ENCODE measurements at places on chromosomes 2 and 18.
A peak's percentile ranks its signal among the peaks of the same experiment; 100 is the strongest.

DNA sequence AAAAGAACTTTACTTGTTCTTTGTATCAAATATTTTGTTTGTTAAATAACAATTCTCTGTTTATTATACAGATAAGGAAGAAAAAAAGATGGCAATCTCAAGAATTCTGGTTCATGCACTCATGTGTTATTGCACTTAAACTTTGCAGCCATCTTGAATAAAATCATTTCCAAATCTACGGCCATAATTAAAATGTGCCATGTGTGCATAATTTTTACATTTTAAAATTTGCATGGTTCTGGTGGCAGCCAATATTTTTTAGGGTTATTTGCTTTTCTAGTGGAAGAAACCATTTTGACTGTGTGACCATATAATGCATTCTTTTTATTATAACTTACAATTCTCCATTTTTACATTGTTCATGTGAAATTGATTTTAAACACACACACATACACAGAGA, 1518.1 kb upstream of the ZEB2 start:
- DNase-seq, result no peak

DNA sequence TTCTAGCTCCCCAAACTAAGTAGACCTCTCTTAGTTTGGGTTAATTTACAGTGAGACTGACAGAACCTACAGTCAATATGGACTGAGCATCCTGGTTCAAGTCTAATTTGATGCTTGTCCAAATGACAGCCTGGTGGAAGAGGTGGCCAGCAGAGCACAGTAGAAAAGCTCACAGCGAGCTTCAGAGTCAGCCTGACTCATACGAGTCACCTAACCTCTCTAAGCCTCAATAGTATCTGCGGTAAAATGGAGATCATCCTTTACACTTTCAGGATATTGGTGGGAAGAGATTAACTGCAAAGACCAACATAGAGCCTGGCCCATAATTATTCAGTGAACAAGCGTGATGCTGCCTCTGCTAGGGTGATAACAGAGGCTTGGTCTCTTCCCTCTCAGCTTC, 54.5 kb downstream of the DOCK10 start:
- DNase-seq, result no peak

DNA sequence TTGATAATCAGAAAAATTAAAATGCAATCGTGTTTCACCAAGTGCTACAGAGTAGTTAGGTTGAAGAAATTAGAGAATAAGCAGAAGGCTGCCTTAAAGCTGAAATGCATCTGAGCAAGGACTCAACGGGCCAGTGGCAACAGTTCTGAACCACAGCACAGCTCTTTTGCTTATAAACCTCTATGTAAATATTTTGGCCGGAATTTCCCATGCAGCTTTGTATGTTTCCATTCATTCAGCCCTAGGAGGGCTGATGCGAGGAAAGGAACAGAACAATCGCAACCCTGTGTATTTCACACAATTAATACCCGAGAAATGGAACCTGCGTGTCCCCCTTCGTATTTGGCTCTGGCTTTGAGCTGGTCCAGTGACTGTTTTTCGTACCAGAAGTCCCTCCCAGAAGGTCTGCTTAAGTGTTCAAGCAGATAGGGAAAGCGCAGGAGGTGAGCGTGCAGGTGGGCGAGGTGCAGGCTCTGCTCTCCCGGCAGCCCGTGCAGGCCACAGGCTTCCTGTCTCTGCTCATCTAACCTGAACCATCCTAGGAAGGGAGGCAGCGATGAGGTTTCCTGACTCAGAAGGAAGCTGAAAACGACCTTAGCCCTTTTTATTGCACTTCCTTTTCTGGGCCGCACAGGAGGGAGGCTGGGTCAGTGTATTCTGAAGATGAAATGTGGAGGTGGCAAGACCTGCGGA, 67.3 kb downstream of the ASB1 start:
- no peak for DNase-seq

GRCh38 chr2:21415234-21415633, 291.5 kb downstream of the TDRD15 start:
- DNase-seq, result no peak

DNA sequence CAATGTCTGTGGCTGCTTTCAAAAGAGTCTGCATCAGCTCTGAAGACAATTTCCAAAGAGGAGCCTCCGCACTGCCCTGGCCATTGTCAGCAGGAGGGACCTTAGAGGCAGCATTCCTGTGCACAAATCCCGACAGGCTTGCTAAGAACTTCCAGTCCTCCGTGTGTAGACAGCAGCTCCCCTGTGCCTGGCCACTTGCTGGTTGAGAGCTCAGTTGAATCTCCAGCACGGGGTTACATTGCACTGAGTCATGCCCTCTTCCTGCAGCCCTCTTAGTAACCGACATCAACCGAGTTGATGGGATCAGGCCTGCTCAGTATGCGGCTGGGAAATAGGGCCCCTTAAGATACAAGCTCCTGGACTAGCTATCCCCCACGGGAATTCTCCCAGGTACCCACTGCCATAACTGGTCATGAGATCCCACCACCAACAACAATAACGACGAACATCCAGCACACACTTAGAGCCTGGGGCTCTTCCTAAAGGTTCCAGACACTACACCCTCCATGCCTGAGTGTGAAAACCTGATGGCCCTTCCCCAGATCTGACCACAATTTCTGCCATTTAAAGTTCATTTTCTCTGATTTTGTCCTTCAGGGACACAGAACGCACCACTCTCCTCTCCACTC, 12.0 kb downstream of the ATP6V1B1 start:
- DNase-seq, result peak; percentile 50

GRCh38 chr18:3869848-3870247, 419.9 kb downstream of the TGIF1 start:
- DNase-seq, result no peak

DNA sequence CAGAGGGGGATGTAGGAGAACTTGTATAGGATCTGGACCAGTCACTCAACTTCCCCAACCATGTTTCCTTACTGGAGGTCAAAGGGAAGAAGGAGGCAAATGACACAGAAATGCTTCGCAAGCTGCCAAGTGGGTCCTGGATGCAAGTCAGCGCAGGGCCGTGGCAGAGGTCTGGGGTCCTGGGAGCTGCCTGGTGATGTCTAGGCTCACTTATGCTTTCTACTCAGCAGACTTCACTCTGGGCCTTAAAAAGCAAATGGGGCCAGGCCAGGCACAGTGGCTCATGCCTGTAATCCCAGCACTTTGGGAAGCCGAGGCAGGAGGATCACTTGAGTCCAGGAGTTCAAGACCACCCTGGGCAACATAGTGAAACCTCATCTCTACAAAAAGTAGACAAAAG, 19.9 kb downstream of the HS1BP3 start:
- DNase-seq, result no peak

DNA sequence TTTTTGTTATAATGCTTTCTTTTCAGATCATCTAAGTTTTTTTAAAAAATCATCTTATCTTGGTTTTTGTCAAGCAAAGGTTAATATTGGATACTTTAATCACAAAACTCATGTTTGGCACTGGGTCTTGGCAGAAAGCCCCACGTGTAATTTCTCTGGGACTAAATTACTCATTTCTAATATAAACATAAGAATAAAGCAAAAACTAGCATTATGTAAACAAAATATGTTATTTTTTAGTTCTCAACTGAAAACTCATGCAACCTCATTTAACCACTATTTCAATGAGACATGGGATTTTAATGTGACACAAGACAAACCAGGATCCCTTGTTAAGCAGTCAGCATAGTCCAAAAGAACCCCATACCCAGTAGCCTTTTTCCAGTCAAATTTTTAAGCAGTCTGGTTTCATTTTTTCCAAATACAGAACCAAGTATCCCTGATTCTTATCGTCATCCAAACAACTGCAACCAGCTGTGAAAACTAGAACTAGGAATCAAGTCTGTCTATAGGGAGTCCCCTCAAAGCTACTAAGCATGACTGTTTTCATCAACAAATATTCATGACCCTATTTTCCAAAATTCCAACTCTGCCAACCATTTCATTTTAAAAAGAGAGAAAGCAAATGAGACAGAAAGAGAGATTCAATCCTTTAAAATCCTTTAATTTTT, 27.1 kb downstream of the PID1 start:
- DNase-seq, result no peak

DNA sequence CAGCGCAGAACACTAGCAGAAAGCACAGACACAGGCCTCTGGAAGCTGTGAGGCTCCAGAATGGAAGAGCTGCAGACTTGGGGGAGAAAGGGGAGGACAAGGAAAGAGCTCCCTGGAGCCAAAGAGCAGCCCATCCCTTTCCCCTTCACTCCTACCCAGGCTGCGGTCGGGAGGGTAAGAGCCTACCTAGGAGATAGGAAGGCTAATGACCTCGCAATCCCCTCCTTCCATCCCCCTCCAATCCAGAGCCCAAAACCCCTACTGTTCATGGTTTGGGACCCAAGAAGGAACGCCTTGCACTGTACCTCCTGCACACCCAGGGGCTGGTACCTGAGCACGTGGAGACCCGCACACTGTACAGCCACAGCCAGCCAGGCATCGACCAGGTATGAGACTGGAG, 39.8 kb downstream of the LMAN2L start:
- peak; percentile 29 for DNase-seq

- no peak for DNase-seq
Observed at GRCh38 chr2:19900931-19901441, 797 bp downstream of the TTC32 start.

- no peak for DNase-seq
Observed at GRCh38 chr2:67984600-67984999, 78.2 kb downstream of the C1D start.

GRCh38 chr2:233108611-233109490, 48.7 kb downstream of the INPP5D start:
- DNase-seq, result no peak

GRCh38 chr2:218431878-218432277, 13.0 kb downstream of the VIL1 start:
- DNase-seq, result peak; percentile 38

DNA sequence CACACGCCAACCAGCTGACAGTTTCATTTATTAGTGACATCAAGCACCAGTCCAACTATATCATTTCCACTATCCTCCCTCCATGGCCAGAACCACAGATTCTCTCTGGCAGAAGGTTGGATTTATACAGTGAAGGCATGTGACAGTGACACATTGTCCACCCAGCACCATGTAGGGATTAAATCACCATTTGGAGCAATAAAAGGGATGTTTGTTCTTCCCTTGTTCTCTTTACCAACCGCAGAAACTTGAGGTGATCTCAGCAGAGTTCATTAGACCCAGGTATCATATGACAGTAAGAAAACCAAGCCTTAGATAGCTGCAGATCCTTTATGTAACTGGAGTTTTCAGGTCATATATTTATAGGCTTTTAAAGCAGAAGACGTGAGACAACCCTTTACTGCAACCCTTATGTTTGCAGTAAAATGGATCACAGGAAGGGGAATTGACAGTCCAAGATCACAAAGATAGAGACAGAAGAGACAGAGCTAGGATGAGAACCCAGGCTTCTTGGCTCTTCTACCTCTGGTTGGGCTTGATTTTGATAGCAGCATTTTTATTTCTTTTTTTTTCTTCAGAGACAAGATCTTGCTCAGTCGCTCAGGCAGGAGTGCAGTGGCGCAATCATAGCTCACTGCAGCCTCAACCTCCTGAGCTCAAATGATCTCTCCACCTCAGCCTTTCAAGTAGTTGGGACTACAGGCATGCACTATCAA, 80.1 kb downstream of the XDH start:
- no peak for DNase-seq

DNA sequence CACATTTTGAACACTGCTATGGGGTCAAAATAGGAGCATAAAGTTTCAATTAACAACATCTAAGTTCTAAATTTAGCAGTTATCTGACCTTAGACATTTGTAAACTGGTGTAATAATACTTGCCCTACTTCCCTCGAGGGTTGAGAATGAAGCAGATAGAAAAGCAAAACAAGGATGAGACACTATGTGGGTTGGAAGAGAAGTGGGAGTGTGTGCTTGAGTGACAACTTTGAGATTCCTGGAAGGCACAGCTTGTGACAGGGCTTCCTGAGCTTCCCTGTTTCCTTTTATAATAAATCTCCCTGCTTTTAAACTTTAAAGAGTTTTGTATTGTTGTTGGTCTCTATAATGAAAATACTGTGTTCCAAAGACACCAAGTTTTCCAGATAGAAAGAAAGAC, 128.6 kb upstream of the CHST9 start:
- no peak for DNase-seq

- no peak for DNase-seq
Observed at GRCh38 chr2:140529706-140530105, 1601.1 kb downstream of the LRP1B start.

GRCh38 chr2:7648221-7648795, 731.1 kb downstream of the RNF144A start:
- DNase-seq, result no peak

- DNase-seq, result no peak
Observed at GRCh38 chr2:226366920-226367319, 432.7 kb downstream of the IRS1 start.

- no peak for DNase-seq
Observed at GRCh38 chr2:218648787-218649100, 10.7 kb downstream of the ZNF142 start.

DNA sequence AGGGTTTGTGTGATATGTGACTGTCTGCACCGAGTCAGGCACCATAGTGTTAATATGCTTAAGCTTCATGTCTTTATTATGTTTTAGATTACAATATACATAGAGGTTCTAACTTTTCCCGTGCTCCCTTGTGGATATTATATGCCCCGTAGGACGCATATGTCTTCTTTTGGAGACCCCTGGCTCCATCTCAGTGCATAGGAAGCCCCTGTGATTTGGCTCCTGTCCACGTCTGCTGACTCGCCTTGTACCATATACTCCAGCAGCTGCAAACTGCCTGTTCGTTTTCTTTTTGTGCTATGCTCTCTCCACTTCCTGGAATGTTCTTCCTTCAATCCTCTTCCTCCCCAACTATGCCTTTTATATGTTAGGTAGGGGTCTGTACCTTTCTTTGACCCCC, 110.9 kb downstream of the PTRHD1 start:
- DNase-seq, result no peak

GRCh38 chr2:8549273-8549922, 132.5 kb upstream of the ID2 start:
- DNase-seq, result peak; percentile 46

DNA sequence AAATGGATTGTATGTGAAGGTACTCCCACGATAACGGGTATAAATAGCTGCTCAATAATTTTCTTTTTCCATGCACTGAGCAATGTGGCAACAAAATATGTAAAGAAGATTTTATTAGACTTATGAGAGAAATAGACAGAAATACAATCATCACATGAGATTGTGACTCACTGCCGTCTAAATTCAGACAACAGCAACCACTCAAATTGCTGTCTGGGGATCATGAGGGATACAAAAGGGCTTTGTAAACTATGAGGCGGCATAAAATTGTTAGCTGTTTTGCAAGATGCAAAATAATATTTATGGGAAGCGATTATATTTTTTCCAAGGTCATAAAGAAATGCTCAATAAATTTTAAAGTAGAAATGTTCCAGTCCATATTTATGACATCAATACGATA, 259.1 kb upstream of the AGAP1 start:
- DNase-seq, result no peak

GRCh38 chr18:23266717-23267446, 131.6 kb downstream of the CABLES1 start:
- DNase-seq, result no peak

- no peak for DNase-seq
Observed at GRCh38 chr18:56451188-56451587, 187.2 kb downstream of the TXNL1 start.

- peak; percentile 30 for DNase-seq
Observed at GRCh38 chr18:78719821-78720220, 259.8 kb upstream of the SALL3 start.

Measured in sigmoid colon (tissue), 7 donors.